Activated T-cell treated with anti-CD3 and anti-CD28 coated beads for 4 hours (primary cell): ENCODE measurements at places on chromosomes 4 and X.
A peak's percentile ranks its signal among the peaks of the same experiment; 100 is the strongest.

GRCh38 chrX:78283511-78283910, 43.9 kb downstream of the CYSLTR1 start:
- DNase-seq = no peak

GRCh38 chrX:135425026-135425965, 3.6 kb downstream of the SMIM10L2A start:
- DNase-seq = no peak

DNA sequence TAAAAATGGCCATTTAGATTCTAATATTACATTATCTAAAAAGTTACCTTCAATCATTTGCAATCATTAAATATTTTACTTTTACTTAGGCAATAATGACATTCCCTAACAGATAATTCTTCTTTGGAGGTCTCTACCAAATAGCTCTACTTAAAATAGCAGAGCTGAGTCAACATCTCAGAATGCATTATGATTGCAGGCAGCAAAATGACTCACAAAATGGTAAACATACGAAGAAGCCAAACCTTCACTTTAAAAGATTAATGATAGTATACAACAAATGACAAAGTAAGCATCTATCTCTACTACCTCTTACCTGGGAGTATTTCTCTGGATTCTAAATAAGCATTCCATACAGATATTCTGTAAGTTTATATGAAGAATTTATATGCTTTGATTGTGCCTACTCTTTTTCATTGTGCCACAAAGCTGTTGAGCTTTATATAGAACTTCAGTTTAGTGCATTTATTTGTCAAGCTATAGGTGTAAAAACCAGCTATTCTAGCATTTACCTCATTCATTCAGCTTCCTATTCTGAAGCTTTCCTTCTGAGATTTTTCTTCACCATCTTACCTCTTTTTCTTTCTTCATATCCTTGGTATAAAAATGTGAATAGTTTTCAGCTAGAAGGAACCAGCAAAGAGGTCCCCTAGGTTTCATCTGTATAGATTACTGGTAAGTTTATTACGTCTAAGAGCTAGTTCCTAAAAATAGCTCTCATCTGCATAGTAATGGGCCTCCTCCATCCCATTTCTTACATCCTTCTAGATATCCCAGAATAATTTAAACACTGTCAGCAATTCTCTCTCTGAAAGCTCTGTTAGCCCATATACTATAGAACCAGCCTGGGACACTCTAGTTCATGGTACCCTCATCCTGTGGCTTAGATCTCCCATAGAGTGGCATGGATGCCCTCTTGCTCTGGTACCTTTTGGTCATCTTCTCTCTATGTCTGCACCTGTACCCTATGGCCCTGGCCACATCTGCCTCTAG, 17.2 kb upstream of the SPCS3 start:
- no peak for DNase-seq

DNA sequence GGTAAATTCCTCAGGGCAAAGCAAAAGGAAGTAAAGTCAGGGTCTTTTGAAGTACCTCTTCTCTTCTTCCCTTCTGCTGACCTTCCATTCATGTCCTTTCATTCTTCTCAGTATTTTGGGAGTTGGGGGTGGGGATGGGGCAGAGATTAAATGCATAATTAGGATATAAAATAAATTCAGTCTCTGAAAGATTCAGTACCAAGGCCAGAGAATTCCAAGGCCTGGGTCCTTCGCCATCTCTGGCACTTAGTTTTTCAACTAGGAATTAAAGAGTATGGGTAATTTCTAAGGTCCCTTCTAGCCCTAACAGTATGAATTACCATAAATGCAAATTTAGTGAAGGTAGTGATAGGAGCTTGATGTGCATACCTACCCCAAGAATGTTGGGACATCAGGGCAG, 47.9 kb downstream of the TEX13B start:
- DNase-seq = no peak

DNA sequence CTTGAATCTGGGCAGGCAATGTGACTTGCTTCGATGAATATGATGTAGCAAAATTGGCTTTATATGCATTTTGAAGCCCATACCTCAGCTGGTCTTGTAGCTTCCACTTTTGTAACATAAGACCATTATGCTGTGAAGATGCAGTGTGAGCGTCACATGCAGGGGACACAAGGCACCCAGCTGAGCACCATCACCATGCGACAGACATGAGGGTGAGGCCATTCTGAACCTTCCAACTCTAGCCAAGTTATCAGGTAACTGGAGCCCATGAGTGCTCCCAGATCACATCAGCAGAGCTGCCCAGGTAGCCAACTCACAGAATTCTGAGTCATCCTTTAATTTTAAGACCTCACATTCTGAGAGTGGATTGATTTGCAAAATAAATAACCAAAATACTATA, 705.9 kb downstream of the FSTL5 start:
- no peak for DNase-seq

DNA sequence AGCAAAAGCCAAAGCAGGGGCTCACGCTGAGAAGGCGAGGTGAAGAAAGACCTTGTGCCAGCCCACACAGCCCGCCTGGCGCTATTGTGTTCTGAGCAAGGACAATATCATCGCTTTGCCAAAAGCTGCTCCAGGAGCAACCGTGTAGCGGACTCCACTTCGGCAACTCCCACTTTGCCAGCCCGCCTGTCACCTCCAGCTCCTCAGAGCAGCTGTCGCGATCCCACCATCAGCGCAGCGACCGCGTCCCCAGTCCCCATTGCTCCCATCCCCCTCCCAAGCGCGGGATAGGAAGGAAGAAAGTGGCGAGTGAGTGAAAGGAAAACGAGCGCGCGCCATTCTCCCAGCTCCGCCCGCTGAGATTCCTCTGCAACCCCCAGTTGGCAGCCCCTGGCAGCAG, 759 bp downstream of the ZC4H2 start:
- peak; percentile 0 for DNase-seq

GRCh38 chrX:15177316-15177715, 92.6 kb downstream of the ASB9 start:
- DNase-seq = no peak

DNA sequence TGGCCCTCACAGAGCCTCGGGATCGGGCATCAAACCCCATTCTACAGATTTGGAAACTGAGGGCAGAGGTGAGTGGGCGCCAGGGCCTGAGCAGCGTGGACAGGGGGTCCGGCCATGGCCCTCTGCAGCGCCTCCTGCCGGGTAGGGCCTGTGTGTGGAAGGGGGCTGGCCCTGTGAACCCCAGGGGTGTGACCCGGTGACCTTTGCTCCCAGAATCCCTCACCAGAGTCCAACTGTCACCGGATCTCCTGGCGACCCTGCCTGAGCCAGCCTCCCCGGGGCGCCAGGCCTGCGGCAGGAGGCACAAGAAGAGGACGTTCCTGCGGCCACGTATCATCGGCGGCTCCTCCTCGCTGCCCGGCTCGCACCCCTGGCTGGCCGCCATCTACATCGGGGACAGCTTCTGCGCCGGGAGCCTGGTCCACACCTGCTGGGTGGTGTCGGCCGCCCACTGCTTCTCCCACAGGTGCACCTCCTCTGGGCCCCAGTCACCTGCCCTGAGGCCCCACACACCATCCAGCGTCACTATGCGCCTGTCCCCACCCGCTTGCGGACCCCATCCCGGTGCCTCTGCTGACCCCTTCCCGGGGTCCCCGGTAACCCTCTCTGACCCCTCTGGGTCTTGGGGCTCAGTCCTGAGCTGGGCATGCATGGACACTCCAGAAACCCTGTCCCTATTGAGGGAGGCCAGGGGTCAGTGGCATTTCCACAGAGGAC, 4.2 kb downstream of the HGFAC start:
- DNase-seq = no peak

DNA sequence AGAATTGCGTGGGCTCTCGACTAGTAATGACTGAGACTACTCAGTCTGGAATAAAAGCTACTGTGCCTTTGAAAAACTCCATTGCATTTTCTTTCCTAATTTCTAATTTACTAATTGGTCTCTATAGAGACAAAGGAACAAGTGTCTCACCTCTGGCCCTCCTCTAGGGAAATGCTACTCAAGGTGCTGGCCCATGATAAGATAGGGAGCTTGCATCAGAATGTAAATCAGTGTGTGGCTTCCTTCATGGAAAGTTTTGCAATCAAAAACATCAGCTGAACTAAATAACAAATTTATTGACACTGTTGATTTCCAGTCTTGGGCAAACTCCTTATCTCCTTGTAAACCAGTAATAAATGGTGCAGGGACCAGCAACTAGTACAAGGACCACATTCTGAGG, 81.8 kb downstream of the SRPX start:
- no peak for DNase-seq

GRCh38 chrX:10939424-10939823, 171.7 kb upstream of the HCCS start:
- no peak for DNase-seq
